ENCODE measurements at places on chromosomes 2 and 18.

DNA sequence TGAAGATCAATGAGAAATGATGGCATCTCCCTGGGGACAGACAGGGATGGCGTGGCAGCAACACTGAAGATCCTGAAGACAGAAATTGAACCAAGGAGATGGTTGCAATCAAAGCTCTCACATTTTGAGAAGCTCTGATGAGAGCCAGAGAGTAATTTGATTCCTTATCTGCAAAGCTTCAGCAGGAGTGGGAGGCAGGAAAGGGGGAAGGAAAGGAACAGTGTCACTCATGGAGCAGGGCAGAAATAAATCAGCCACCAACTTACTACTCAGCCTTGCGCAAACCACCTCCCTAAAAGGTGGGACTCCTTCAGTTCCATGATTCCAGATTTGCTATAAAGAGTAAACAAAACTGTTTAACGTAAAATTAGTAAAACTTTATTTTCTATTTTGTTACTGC is 119.2 kb downstream of the CACNB4 start:
- DNase-seq: no peak

DNA sequence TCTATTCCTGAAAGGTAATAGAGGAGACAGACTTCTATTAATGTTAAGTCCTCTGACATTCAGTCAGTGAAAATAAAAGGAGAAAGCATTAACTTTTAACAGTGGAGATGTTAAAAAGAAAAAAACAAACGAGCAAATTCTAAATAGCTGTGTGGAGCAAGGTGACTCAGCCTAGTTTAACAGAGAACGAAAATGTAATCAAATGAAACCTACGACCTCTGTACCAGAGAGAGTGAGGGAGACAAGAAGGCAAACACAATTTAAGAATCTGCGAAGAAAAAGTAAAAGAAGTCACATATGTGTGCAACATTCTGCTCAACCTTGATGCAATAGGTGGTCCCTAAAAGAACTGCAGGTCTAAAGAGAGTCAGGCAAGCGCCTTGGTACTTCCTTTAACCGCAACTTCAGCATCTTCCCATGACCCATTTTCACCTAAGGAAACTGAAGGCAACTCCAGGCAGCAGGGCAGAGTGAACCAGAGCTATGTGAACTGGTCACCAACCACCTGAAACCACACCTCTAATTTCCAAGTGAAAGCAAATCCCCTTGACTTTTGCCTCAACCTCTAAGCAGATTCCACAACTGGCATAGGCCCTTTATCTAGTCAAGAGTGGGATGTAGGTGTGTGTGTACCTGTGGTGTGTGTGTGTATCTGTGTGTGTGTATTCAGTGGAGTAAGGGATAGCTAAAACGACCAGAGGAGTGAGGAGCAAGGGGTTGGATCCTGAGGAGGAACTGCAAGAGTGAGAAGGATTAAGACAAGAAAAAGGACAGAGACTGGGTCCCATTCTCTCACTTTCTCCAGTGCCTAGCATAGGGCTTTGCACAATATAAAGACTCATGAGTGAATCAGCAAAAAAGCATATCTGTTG is 43.0 kb downstream of the FIGN start:
- no peak for DNase-seq

- no peak for DNase-seq
Observed at GRCh38 chr2:151007365-151007764, 254.3 kb downstream of the RBM43 start.

GRCh38 chr2:101736861-101737291 is 39.4 kb downstream of the MAP4K4 start:
- no peak for DNase-seq

DNA sequence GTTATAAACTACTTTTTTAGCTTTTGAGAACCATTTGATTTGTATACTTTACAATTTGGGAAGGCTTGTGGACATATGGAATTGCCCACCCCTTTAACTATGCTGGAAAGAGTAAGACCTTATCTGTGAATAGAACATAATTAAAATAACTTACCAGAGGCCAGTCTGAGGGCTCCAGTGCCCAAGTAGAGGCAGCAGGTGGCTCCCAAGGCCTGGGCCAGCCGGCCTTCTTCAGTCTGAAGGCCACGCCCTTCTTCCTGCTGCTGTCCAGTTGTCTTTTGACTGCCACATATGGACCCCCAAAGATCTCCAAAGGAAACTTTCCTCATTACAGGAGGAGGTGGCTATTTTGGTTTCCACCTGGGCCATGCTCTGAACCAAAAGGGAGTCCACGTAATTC is 12.0 kb upstream of the IL18RAP start:
- DNase-seq: no peak

DNA sequence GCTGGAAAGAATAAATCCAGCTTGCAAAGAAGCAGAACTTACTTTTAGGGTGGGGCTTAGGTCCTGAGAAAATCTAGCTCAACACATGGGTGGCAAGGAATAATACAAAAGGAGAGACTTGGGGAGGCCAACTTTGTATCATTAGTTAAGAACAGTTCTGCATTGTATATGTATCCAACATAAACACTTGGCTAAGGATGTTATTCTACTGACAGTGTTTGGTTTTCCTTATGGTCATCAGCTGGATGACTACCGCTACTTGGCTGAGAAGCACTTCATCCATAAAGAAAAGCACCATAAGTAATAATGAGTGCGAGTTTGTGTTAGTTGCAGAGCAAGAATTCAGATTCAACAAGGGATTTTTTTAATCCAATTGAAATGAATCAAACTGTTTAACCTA is 614.9 kb downstream of the ARHGAP15 start:
- DNase-seq: no peak

DNA sequence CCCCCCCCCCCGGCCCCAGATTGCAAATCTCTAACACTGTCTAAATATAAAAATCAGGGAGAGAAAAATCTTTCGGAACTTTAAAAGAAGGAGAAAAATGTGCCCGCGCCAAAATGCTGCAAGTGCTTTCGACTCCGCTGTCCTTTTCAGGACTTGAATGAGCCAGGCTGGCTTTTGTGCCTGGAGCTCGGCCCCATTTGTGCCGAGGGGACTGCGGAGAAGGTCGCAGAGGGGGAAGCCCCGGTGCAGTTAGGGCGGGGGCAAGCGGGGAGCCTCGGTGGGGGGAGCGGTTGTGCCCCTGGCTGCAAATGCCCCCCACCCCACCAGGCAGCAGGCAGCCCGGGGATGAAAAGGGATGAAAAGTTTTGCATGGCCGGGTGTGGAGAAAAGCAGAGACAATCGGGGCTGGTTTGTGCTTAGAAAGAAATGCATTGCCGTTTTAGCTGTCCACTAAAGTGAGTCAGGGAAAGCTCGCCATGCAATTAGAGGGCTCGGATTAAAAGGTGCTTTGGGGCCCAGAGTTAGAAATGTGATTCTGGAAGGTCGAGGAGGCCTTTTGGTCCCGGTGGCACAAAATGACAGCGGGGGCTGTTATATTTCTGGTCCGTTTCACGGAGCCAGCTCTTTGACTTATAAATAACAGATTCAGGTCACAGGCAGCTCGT is 1.6 kb downstream of the INHBB start:
- DNase-seq: no peak

- DNase-seq: no peak
Observed at GRCh38 chr2:68806511-68807109, 64.6 kb downstream of the BMP10 start.

DNA sequence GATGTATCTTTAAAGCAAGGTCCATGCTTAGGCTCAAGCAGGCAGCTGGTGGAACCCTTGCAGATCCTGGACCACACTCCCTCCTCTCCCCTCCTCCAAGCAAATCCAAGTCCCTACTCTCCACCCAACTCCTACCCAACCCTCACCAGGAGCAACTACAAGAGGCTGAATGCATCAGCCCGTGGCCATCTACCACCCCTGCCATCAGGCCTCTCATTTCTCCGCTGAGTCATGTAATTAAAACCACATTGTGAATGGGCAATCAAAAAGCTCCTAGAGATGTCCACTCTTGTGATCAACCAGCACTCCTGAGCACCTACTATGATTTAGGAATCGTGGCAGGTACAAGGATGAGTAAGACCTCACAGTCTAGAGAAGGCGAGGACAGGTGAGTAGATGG is 142.2 kb upstream of the CAPN13 start:
- no peak for DNase-seq

DNA sequence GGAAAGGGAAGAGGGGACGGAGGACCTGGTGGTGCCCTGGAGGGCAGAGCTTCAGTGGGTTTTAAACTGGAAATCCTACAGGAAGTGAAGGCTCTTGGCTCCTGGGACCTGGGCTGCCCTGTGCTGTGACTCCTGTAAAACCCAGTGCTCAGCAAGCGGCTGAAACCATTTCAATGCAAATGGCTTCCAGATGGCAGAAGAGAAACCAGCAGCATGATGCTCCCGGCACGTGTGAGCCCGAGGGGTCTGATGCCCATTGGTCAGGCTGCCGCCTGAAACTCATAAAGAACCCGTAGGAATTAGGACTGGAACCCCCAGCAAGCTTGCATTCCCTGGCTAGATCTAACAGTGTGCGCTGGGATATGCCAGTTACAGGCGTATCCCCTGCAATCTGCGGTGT is 109.2 kb upstream of the THOC1 start:
- no peak for DNase-seq

GRCh38 chr2:65545837-65546805 is 113.7 kb upstream of the SPRED2 start:
- DNase-seq: no peak

DNA sequence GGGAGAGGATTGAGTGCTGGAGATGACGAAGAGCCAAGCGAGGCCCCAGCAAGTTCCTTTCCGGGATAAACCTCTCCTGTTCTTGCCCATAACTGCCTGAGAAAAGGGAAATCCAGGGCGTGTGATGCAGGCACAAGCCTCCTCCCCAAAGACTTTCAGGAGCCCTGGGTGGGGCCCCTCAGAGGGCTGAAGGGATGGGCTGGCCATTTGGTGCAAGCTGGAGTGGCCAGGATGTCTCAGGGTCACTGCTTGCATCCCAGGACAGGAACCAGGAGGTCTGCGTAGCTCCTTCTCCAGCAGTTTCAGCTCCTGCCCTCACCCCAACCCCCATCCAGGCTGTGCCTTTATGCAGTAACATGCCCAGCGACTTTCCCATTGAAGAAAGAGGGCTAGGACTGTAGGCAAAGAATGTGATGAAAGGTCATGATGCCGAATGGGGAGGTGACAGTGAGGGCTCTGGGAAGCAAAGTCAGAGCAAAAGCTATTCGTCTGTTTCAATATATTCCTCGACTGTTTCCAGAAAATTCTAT is 80.2 kb downstream of the PXDN start:
- DNase-seq: no peak

GRCh38 chr2:129237966-129238725 is 741.3 kb upstream of the RAB6C start:
- DNase-seq: no peak

DNA sequence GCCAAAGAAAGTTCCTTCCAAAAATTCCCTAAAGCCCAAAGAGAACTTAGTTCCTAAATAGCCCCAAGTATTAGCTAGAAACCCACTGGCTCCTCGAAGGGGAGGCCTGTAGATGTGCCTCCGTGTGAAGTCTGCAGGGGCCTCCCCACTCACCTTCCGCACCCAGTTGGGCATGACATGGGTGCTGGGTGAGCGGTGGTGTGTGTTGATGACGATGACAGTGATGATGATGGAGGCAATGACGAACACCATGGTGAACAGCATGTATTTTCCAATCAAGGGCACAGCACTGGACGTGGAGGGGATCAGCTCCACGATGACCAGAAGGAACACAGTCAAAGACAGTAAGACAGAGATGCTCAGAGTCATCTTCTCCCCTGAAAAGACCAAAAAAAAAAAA is 14.5 kb downstream of the CHRNA1 start:
- no peak for DNase-seq

- no peak for DNase-seq
Observed at GRCh38 chr2:237695201-237695780, 67.9 kb downstream of the LRRFIP1 start.

DNA sequence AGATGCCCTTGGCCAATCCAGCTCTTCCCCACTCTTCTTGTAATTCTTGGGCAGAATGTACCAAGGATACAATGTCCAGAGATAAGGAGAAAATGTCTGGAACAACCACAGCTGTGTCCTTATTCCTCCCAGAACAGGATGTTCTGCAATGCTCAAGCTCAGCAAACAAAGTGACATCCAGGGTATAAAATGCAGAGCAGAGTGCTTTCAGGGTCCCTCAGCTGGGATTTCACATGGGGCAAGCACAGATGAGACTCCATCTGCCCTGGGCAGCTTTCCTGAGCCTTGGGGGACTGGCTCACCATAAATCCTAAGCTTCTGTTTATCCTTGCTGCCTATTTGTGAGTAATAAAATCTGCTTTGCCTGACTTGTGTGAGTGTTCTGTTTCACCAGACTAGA is 127.4 kb downstream of the VAPA start:
- no peak for DNase-seq

GRCh38 chr2:194730266-194730665 is 926.8 kb upstream of the SLC39A10 start:
- no peak for DNase-seq

- no peak for DNase-seq
Observed at GRCh38 chr2:71667256-71668182, 214.2 kb downstream of the DYSF start.

DNA sequence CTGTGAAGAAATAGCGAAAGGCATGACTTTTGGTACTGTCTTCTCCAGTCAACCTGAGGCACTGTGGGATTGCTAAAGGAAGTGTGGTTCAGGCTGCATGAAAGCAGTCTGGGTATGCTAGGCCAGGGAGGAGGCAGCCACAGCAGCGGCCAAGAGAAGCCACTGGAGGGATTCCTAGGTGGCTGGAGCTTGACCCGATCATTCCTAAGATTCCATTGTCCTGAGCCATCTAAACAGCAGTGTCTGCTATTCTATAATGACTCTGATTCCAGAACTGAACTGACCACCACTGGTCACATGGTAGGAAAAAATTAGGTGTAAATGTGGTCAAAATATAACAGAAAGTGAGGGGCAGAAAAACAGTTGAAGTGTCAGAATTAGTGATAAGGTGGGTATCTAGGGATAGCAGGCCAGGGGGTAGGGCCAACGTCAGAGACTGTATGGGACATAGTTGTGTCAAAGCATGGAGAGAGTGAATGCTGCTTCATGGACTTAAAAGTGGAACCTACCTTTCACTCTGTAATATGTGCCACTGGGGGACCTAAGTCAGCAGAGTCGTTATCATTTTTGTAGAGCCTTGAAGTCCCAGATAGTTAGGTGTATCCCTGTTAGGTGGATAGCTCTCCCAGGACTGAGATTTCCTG is 204.6 kb downstream of the CTNNA2 start:
- no peak for DNase-seq

DNA sequence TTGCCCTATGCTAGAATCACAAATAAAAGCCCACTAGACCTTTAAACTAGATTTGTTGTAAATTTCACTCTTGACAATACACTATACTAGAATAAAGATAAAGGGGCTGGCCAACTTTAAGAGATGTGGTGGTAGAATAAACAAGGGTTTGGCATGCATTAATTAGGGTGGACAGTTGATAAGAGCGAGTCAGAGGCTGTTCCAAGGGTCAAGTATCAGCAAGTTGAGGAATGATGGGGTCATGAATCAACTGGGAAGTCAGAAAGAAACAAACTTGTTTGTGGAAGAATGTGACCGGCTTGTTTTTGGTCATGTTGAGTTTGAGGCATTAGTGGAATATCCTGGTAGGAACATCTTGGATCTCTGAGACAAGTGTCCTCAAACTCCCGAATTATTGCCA is 398.3 kb upstream of the TNP1 start:
- DNase-seq: no peak

DNA sequence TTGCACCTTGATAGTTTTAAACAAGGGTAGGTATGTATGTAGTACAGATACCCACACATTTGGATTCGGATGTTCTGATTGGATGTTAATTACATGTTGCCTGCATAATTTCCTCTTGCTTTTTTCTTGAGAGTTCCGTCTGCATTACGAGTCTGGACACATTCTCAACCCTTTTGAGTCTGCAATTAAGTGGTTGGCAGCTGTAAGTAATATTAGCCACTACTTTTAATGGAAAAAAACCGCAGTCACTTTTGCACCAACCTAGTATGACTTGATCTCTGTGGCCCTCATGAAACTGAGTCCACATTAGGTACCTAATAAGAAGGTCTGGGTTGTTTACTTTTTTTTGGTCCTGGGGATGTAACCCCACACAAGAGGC is 217.3 kb downstream of the VAPA start:
- no peak for DNase-seq

All from stimulated activated CD4-positive, alpha-beta T cell treated with anti-CD3 and anti-CD28 coated beads, Interleukin-4, amount 100 ng/mL, for 1 hour (primary cell).